CD8-positive, alpha-beta memory T cell (primary cell): ENCODE measurements at places on chromosomes 1 and 21.

GRCh38 chr1:64963466-64963865 lies 2.9 kb downstream of the JAK1 start:
- no peak for DNase-seq

DNA sequence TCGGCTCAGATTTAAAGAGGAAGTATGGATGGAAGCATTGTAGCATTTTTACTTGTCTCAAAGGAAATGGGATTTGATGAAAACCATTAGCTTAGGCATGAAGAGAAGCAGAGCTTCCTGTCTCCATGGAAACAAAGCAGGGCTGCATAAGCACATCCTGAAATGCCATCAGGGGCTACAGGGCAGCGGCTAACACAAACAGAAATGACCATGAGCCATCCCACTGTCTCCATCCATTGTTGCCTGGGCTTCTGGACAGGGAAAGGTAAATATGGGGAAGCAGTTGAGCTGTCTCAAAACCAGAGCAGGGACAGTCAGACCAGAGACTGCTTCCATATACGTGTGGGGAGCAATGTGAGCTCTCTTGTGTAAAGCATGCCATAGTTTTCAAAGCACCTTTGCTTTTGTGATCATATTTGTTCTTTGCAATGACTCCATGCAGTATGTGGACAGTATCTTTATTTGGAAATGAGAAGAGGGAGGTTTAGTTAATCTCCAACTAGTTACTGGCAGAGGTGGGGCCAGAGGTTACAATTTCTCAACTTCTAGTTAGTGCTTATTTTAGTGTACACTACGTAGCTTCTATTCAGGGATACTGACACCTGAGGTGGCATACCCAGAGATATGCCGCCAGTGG lies 176.1 kb downstream of the CACNA1E start:
- no peak for DNase-seq

DNA sequence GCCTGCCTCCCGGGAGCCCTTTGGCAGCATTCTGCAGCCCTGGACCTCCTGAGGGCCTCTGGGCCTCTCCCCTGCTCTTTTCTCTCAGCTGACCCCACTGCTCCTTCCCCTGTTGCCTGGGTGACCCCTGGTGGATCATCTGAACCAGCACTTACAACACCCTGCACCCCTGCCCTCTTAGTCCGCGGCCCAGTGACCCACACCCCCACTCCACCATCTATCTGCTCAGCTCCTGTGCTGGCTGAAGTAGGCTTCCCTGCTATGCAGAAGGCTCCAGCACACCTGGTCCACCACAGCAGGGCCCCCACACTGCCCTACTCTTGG lies 74.0 kb downstream of the DMRTA2 start:
- DNase-seq, result no peak

GRCh38 chr1:108082738-108083562 lies 117.2 kb downstream of the SLC25A24 start:
- no peak for DNase-seq

DNA sequence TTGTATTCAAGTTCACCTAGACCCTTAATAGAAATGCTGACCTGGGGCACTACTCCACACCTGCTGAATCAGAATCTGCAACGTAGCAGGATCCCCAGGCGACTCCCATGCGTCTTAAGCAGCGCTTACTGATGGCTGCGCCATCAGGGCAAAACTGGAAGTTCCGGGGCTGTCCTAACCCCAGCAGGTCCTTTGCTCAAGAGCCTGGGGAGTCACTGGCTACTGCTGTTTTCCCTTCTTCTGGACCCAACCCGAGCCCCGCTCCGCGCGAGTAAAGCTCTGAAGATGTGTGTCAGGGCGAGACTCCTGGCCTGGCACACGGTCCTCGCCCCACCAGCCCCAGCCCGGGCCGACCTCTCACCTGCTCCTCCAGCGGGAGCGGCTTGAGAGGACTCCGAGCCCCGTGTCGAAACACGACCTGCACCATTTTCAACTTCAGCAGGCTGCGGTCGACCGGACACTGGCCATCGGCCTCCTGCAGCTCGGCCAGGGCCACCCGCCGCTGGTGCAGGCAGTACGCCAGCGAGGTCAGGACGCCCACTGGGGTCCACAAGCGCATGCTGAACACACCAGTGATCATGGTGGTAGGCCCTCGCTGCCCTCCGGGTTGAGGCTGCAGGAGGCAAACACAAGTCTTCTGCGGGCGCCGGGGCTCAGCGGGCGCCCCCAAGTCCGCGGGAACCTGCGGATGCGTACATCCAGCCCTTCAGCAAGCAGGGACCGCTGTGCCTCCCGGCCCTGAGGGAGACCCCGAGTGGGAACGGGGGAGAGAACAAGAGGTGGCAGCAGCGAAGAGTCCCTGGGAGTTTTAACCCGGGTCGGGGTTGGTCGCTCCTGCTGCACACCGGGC lies 630 bp downstream of the ACP6 start:
- DNase-seq, result peak; percentile 43

GRCh38 chr1:108590957-108591356 lies 31.1 kb downstream of the EEIG2 start:
- no peak for DNase-seq
